Smooth muscle cell of the brain vasculature (primary cell): ENCODE measurements at places on chromosomes 12 and 14.

- DNase-seq, result no peak
Measured at GRCh38 chr14:51327376-51327775, 87.3 kb downstream of the TMX1 start.

GRCh38 chr14:75911883-75912282, 69.9 kb downstream of the TGFB3 start:
- no peak for DNase-seq

DNA sequence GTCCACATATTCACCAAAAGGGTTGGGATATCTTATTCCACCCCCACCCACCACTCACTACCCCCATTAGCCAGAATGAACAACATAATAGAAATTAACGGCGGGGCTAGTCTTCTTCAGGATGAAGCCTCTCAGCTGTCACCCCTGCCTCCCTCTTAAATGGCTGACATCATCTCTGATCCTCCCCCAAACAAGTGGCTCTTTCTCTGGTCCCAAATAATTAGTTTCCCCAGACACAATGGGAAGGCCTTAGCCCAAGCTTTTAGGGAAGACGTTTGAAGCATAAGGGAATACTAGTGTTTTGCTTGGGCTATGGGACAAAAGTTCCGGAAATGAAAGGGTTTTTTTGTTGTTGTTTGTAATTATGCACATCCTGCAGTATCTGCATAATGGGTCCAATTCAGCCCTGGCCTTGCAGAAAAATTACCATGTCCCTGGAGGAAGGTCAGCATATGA, 13.8 kb downstream of the STON2 start:
- DNase-seq, result no peak

- no peak for DNase-seq
Measured at GRCh38 chr14:60656686-60657455, 7.6 kb upstream of the SIX1 start.

DNA sequence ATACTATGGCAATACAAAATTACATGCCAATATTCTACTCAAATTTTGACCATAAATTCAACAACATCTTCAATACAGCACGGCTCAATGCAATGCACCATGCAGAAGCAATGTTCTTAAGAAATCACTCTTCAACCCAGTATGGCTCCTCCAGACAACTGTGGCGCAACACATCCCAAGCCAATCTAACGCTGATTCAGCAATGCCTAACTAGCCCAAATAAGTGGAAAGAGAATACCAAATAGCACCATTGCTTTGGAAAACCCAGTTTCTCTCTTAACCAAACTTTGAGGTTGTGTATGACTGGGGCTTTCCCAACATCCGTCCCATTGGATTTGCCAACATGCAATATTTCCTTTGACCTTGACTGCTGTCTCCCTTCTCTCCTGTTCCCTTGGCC, 211.1 kb upstream of the TBX3 start:
- no peak for DNase-seq

DNA sequence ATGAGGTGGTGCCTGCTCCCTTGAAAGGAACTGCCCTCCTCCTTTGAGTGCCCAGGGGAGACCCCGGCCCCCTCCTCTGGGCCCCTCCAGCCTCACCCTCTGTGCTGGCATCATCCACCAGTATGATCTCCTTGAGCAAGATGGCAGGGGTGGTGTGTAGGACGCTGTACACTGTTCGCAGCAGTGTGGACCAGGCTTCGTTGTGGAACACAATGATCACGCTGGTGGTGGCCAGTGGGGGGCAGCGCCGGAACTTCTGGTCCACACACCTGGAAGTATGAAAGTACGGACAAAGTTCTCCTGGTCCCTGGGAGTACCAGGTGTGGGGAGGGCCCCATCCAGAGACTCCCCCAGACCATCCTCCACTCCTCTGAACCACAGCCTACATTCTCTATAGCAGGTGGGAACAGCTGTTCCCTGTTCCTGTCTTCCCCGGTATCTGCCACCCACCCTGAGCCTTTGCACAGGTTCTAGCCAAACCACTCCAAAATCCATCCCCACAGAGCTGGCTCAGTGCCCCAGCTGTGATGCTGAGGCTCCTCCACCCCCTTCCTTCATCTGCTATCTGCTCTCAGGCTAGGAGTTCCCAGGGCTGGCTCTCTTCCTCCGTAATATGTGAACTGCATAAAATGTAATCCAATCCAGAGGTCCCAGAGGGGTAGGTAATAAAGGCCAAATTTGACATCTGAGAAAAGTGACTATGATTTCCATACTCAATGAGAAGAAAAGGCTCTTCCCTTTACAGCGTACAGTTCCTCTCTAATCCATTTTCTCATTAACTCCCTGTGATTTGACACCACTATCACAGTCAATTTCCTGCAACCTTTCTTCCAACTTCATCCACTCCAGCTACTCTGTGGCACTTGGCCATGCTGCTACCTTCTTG, 13.9 kb downstream of the GALNT6 start:
- DNase-seq, result no peak

DNA sequence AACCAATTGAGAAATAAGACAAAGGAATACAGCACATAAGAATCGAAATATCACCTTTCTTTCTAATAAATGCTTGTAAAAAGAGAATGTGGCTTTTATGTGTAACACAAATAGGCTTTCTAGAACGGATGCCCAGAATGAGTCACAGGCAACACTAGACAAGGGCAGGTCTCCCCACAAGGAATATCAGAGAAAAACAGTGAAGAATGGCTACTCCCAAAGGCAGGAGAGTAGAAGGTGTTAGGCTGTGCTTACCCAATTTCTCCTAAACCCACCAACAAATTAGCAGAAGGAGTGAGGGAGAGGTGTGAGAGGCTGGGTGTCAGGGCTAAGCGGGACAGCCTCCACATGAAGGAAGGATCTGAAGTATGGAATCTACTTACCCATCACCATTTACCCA, 55.2 kb downstream of the GALNT4 start:
- no peak for DNase-seq

GRCh38 chr12:22687361-22688076, 62.5 kb downstream of the ETNK1 start:
- DNase-seq, result no peak

DNA sequence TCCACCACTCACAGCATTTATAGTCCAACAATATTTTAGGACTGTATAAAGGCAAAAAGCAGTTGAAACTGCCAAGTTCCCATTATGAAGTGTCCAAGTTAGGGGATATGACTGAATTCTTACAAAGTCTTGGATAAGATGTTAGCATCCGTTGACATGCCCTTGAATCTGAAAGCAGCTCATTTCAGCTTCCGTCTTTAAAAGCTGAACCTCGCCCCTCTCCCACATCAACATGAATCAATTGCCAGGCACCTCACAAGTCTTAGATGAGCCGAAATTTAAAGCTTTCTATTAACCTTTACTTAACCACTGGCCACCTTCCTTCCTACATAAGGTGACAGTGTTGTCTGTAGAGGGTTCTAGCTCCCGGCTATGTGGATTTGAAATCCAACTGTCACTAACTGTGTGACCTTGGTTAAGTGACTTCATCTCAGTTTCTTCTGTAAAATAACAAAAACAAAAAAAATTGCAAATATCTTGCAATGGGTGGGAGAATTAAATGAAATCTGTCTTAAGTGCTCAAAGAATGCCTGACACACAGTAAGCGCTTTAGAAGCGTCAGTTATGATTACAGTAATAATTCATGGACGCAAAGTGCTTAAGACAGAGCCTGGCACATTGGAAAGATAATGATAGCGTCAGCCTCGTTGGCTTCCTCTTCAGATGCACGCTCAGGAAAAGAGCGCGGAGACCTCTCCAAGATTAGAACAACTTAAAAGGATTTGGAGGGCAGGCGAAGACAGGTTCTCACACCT, 1.2 kb downstream of the PPP1CC start:
- DNase-seq, result no peak

DNA sequence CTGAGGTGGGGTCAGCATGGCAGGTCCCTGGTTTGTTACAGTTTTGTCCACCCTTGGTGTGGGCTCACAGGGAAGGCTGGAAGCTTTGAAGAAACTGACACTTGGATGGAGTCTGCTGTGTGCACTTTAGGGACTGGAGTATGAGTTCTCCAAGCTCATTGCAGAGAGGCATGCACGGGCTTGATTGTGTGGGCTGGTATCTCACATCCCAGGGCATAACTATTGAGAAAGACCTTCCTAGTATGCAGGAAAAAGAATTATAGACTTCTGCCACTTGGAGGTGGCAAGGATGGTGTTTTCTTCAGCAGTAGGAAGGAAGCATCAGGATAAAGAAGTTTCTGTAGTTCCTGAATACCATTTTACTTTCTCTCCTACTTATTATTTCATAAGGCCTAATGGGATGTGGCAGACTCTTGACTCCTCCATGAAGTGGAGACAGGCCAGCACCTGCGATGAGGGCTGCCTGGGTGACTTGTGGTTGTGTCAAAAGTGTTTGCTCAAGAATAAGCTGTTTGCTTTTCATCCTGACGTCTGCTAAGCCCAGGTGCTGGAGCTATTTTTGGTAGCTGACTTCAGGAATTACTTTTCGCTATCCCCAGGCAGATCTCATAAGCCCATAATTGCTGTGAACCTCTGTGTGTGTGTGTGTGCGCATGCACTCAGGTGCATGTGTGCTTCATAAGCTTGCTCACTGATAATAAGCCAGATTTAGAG, 125.8 kb downstream of the KTN1 start:
- DNase-seq, result no peak

DNA sequence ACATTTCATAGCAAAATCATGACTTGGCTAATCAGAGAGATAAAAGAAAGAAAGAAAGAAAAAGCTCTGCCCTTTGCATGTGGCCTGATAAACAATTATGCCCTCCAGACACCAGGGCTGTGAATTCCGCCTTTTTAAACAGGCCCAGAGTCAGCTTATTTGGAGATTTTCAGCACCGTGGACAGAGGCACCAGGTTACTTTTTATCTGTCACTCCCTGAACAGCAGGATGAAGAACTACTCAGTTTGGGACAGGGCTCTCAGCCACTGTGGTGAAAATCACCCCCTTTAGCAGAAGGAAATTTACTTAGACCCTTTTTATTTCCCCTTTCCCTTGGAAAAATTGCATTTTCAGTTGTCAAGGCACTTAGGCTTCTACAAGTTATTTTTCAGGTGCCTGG, 359.9 kb downstream of the NRXN3 start:
- no peak for DNase-seq

DNA sequence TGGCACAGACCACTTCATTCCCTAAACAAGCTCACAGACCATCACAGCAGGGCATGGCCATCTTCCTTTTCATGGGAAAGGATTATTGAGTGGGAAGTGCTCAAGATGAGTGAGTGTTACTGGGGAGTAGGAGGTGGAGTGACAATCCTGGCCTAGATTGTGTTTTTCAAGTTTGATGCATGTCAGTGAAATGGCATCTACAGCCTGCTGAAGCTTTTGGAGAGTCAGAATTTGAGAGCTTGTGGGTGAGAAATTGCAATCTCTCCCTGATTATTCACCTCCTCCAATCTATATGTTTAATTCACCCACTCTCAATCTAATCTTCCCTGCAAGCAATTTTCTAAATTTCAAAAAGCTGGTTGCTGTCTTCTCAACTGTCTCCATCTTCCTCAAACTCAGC, 156.1 kb upstream of the G2E3 start:
- no peak for DNase-seq

DNA sequence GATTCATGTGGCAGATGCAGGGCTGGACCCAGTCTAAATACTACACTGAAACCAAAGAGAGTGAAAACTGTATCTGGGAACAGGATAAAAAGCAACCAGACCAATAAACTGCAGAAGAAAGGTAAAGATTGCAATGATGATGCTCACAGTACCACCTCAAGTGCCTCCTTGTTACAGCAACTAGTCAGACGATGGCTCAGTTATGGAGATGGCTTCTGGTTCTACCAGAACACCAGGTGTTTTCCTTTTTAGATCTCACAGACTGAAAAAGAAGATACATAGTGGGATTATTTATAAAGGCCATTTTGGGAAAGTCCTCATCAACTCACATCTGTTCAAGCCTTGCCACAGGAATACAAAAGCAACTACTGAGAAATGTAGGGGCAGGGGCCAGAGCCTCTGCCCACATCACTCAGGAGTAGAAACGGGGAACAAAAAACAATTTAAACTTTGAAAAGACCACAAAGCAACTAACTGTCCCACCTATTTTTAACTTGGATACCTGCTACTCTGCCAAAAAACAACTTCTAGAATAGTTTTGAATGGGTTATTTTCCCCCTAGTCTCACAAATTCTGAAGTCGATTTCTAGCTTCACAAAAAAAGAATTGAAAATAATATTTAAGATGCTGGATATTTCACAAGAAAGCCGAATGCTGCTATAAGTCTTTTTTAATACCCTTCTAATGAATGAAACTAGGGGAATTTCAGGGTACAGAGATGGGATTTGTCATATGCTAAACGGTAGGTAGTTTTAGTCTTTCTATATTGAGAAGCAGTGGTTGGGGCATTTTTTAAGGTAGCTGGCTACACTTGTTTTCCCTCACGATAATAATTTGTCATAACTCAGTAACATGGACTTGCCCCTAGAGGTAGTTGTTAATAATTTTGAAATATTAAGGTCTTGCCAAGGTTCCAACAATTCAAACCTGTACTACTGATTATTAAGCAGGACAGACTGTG, 197.2 kb upstream of the TMPO start:
- no peak for DNase-seq

DNA sequence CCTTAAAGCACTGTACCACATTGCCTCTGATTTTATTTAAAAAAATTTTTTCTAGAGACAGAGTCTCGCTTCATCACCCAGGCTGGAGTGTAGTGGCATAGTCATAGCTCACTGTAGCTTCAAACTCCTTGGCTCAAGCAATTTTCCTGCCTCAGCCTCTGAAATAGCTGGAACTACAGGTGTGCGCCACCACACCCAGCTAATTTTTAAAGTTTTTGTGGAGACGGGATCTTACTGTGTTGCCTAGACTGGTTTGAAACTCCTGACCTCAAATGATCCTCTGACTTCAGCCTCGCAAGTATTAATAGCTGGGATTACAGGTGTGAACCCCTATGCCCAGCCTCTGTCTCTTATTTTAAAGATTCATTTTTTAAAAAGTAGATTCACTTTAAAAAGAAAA, 5.3 kb downstream of the USP15 start:
- DNase-seq, result no peak

DNA sequence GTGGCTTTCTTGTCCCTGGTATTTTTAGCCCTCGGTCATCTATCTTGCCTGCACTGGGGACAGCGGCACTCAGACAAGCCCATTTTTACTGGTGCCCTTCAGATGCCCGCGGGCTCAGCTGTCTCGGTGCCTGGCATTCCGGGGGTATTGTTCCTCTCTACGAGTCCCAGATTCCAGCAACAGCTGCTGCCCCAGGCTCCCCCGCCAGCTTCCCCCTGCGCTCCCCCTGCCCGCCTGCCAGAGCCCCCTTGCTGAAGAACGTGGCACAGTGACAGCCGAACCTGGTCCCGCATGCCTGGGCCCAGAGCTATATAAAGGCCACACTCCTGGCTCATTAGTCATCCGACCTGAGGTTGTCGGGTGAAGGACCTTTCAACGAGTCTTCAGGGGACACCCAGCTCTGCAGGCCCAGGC, 10.9 kb upstream of the MYL2 start:
- no peak for DNase-seq

DNA sequence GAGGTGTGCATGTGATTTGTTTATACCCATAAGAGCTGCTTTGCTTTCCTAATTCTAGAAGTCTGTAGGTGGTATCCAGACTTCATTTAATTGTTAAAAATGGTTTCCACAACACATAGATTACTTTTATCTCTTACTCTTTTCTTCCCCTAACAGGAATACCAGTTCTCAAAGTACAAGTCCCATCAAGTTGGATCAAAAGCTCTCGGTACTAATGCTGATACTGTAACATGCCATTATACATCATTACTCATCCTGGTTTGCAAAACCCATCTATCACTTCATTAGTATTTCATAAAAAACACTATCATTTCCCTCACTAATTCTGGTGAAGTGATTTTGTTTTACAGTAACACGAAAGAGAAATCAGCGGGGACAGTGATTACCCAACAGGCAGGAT, 94.3 kb downstream of the PPP2R5E start:
- no peak for DNase-seq

- no peak for DNase-seq
Measured at GRCh38 chr12:19912991-19913390, 455.3 kb upstream of the PDE3A start.
